A549 treated with DMSO at 1 μM for 4 hours (cell line): ENCODE measurements at places on chromosomes 3 and 15. TPM values are rescaled to one million over a fixed set of nuclear protein-coding genes. Genes with fewer than 3 reads are reported as not detected.

SOX2 gene
- total RNA-seq: 0.75 to 1.2 TPM (median 1.0 TPM) in 5 replicates

FBN1 gene
- 7.4 to 12.3 TPM (median 9.2 TPM) in 5 replicates for total RNA-seq

KBTBD8 gene
- 0.47 to 0.74 TPM (median 0.63 TPM) in 5 replicates for total RNA-seq

NUSAP1 gene
- 66.7 to 83.9 TPM (median 78.4 TPM) in 5 replicates for total RNA-seq

RPS27L gene
- 359 to 433 TPM (median 395 TPM) in 5 replicates for total RNA-seq

ADAMTS17 gene
- total RNA-seq: 0.03 to 0.41 TPM (median 0.17 TPM) in 5 replicates

FOXB1 gene
- not detected in 5 replicates for total RNA-seq

BOC gene
- total RNA-seq: 6.9 to 8.7 TPM (median 7.5 TPM) in 5 replicates

RLBP1 gene
- total RNA-seq: not detected in 5 replicates

KBTBD13 gene
- total RNA-seq: 0.02 TPM in 1 of 5 replicates, not detected in the others

GAP43 gene
- 0.05 to 0.06 TPM in 2 of 5 replicates, not detected in the others for total RNA-seq

DLL4 gene
- 0.40 to 0.63 TPM (median 0.51 TPM) in 5 replicates for total RNA-seq

GABRB3 gene
- 65.5 to 99.5 TPM (median 86.7 TPM) in 5 replicates for total RNA-seq

TIGIT gene
- not detected in 5 replicates for total RNA-seq

C3orf22 gene
- total RNA-seq: not detected in 5 replicates

CLDN1 gene
- 28.6 to 35.6 TPM (median 30.3 TPM) in 5 replicates for total RNA-seq

PLA2G4E gene
- total RNA-seq: not detected in 5 replicates

RAMAC gene
- total RNA-seq: 41.1 to 55.4 TPM (median 45.5 TPM) in 5 replicates

ZMYND10 gene
- 0.53 to 1.2 TPM (median 1.00 TPM) in 5 replicates for total RNA-seq

CNTN3 gene
- not detected in 5 replicates for total RNA-seq

GRAMD2A gene
- total RNA-seq: 0.13 TPM in 1 of 5 replicates, not detected in the others

SERF2 gene
- 471 to 668 TPM (median 637 TPM) in 5 replicates for total RNA-seq
